ENCODE measurements at places on chromosomes 3 and 15.

DNA sequence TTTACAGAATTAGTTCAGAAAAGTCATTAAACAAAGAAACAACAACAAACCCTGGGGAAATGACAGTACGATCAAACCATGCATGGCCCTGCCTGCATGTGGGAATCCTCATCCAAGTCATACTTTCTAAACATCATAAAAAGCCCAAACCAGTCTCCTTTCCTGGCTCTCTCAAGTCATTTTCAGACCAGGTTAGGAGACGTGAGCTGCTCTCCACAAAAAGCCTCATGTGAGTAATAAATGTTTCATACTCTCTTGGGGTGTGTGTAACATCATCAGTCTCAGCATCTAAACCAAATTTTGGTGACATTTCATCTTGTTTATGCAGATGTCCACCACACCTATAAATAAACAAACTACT lies 18.9 kb downstream of the GREM1 start:
- no peak for DNase-seq

DNA sequence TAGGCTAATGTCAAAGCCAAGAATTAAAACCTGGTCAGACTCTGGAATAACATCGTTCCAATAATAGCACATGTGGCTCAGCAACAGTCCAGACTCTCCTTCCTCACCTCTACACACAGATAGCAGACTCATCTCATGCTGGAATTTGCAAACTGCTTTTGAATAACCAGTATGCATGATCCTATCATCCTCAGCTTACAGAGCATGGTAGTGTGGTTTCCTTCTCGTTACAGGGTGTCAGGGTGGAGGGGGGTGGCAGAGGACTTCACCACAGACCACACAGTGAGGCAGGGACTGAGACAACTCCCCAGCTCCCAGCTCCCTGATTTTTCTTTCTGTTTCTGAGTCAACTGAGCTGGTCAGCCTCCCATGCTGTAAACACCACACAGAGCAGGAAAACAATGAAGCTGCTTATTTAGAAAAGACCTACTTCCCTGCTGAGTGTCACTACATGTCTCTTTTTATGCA lies 101.6 kb downstream of the RPL22L1 start:
- peak; percentile 60 for DNase-seq

- DNase-seq, result peak; percentile 47
These were observed 28.4 kb downstream of the IRAK2 start for GRCh38 chr3:10192953-10193691.

GRCh38 chr15:32704395-32704981 lies 13.3 kb upstream of the GREM1 start:
- no peak for DNase-seq

- DNase-seq, result no peak
These were observed 30.5 kb downstream of the LOXL1 start for GRCh38 chr15:73956743-73957135.

- no peak for DNase-seq
These were observed 92.6 kb upstream of the STT3B start for GRCh38 chr3:31439890-31440750.

DNA sequence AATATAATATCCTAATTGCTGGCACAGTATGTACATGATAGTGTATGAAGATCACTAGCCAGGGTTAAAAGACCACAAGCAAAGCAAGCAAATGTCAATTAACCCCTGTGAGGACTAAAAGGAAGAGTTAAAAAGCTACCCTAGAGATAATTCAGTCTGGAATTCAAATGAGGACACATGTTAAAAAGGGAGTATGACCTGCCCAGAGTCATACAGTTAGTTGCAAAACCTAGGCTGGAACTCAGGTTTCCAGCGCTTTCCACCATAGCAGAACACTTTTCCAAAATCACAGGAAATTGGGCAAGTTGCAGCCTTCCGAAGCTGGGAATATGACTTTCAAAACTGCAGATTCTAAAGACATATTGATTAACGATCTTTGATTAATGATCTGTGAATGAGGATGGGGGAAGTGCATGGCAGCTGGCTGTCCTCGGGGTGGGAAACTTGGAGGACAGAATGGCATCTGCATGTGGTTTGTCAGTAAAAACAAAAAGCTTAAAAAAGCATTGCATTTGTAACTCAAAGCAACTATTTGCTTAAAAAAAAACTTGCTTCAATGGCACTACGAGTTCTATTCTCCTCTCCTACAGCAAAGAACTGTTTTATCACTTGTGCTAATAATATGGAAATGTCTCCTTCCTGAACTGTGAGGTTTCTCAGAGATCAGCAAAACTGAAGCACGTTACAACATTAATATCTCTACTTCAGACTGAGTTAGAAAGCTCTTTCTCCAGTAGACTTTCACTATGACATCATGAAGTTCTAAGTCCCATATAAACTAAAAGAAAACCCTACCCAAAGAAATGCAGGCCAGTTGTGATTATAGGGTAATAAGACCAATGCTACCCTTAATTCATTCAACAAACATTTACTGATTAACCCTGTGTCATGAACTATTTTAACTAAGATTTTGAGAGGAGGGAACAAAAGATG lies 46.2 kb downstream of the IGSF11 start:
- DNase-seq, result no peak
